Astrocyte of the spinal cord (primary cell): ENCODE measurements at places on chromosomes 2 and 18.

DNA sequence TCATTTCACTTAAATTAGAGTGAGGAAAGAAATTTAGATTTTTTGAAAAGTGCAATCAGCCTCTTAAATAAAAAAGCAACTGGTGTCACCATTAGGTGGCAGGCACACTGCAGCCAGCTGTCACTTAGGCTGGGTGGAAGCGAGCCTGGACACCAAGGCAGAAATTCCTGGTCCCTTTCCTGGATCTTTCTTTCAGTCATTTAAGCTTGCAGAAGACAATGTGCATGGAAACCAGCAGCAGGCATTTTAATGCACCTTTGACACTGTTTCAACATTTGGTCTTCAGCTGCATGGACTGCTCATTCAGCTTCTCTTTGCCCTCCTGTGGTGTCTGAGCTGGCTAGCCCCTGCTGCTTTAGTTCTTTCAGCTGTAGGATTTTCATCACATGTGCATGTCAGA, 61.0 kb downstream of the AQP4 start:
- DNase-seq, result peak; percentile 35

DNA sequence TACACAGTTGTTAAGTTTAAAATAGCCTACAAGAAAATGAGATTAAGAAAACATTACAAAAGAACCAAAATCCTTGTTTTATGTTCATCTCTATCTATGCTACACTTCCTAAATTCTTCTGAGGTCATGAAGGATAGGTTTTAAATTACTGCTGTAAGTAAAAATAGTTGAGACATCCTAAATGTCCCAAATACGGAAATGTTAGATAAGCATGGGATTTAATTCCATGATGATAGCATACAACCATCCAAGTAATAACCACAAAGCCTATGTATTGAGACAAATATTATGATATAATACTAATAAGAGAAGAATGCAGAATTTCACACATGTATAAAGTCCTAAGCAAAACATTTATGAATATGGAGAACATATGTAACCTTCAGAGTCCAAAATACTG, 34.1 kb downstream of the PIEZO2 start:
- no peak for DNase-seq

DNA sequence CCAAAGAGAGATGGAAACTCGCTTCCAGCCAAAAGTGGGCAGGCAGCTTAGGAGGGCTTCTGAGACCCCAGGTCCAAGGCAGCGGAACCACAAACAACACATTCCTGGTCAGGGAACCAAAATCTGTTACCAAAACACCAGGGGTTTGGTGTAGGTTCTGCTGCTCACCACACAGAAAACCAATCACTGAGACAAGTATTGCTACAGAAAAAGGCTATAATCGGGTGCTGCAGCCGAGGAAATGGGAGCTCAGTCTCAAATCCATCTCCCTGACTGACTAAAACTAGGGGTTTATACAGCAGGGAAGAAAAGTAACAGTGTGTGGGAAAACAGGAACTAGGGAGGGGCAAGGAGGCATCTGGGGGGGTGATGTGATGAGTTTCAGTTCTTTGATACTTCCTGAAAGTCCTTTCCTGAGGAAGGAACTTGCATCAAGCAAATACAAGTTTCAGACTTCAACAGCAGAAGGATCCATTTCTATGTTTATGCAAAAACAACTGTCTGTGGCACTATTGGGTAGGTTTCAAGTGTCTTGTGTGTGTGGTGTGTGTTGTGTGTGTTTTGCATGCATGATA, 108.0 kb downstream of the FAM168B start:
- no peak for DNase-seq

GRCh38 chr2:66164470-66164869, 270.5 kb upstream of the MEIS1 start:
- DNase-seq, result no peak

- no peak for DNase-seq
Observed at GRCh38 chr2:72755647-72756423, 70.0 kb downstream of the EXOC6B start.

DNA sequence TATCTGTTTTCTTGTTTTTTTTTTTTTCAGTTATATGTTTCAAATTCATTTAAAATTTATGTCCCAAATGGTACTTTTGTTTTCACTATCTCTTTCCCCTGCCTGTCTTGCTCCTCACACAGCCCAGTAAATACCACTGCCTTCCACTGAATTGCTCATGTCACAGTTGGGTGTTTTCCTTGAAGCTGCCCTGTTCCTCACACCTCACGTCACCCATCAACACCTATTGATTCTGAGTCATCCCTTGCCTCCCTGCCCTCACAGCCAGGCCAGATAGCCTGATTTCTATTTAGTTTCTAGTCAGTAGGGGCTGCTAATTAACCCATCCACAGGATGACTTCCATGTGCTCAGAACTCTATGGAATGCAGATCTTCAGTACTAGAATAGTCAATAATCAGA, 25.3 kb downstream of the FSHR start:
- DNase-seq, result no peak

GRCh38 chr2:64380853-64381527, 73.0 kb upstream of the LGALSL start:
- no peak for DNase-seq
